ENCODE measurements at places on chromosomes 11 and 22.

- DNase-seq, result no peak
Measured at GRCh38 chr11:92894197-92894596, 75.3 kb upstream of the MTNR1B start.

- no peak for DNase-seq
Measured at GRCh38 chr11:120031612-120032600, 106.0 kb downstream of the TRIM29 start.

GRCh38 chr22:31239771-31240370, 27.8 kb downstream of the LIMK2 start:
- no peak for DNase-seq

DNA sequence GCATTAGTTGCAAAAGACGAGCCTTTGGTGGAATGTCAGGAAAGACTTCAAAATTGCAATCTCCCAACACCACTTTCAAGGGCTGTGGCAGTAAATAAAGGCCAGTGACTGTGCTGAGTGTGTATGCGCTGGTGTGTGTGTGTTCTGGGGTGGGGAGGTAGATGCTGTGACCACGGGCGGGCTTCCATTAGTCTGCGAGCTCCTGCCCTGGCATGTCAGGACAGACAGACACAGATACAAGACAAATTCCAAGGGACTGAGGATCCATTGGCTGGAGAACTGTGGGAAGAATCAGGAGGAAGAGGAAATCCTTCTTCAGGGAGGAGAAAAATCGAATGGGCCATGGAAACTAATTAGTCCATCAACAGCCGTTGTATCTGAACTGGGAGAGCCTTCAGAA, 83.6 kb downstream of the FEZ1 start:
- no peak for DNase-seq

GRCh38 chr11:74620531-74620930, 28.1 kb downstream of the POLD3 start:
- no peak for DNase-seq

DNA sequence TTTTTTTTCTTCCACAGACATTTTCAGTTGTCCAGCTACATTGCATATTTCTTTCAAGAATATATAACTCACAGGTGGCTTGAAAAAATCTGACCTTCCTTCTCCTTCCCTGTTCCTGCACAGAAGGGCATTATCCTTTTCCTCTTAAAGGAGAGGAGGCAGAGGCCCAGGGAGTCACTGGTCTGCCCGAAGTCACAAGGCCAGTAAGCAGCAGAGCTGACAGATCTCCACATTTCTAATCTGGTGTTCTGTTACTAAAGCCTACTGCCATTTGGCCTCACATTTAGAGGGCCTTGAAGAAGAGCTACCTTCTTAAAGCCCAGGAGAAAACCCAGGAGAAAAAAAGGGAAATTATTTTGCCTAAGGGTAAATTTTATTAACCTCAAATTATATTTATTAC, 12.3 kb downstream of the ENDOD1 start:
- DNase-seq, result no peak

- no peak for DNase-seq
Measured at GRCh38 chr22:18126606-18127005, 16.0 kb downstream of the TUBA8 start.

DNA sequence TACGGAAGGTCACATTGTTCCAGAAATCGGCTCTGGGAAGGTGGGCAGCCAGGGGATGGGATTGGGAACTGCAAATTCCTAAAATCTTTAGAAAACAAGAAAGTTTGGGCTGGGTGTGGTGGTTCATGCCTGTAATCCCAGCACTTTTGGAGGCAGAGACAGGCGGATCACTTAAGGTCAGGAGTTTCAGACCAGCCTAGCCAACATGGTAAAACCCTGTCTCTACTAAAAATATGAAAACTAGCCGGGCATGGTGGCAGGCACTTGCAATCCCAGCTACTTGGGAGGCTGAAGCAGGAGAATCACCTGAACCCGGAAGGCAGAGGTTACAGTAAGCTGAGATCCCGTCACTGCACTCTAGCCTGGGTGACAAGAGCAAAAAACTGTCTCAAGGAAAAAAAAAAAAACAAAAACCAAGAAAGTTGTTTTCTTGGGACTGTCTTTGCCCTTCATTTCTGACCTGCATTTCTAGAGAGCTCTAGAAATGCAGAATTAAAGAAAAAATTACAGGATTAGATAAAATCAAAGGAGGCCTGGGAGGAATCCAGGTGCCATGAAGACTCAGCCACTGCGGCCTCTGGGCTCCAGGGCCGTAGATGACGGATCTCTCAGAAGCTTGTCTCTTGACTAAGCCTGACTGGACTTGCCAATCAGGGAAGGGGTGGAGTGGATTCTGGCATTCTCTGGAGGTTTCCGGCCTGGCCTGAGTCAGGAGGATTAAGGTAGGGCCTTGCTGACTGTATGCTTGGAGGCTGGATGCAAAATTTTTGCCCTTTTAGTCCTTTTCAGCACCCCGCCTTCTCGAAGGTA, 5.3 kb upstream of the MALAT1 start:
- no peak for DNase-seq

DNA sequence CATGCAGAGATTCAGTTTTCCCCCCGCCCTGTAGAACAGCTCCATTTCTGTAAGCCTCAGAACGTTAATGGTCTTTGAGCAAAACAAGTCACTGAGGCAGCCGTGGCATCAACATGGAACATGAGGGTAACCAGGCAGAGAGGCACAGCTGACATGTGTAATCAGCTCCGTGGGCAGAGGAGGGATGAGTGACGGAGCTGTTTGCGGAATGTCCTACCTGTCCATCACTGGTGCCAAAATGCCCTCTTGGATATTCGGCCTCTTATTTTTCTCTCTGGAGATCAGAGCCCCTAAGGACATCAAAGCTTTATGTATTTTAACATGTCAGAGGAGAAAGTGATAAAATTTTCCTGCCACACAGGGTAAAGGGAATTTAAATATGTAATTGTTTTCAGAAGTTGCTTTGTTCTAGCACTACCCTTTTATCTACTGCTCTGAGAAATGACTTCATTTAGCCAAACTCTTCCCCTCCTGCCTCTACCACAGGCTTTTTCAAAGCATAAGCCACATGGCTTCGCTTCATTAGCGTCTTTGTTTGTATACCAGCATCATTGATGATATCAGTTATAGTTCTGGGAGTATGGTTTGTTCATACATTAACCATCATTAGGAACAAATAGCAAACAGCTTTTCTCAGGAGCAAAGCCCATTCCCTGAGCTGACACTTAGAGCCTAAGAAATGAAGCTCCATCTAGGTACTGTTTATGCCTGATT, 32.9 kb downstream of the C11orf71 start:
- DNase-seq, result no peak

GRCh38 chr11:64186492-64187165, 658 bp downstream of the STIP1 start:
- no peak for DNase-seq

DNA sequence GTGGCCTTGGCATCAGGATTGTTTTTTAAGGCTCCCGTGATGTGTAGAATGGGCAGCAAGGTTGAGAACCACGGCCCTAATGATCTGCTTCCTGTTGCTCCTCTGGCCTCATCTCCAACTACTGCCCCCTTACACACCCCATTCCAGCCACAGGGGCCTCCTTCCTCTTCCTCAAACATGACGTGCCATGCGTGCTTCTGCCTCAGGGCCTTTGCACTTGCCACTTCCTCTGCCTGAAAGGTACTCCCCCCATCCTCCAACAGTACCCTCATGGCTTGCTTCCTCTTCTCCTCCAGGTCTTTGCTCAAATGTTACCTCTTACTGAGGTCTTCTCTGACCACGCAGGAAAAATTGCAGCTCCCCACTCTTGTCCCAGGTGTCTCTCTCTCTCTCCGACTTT, 93.9 kb upstream of the CSNK2A3 start:
- DNase-seq, result no peak

DNA sequence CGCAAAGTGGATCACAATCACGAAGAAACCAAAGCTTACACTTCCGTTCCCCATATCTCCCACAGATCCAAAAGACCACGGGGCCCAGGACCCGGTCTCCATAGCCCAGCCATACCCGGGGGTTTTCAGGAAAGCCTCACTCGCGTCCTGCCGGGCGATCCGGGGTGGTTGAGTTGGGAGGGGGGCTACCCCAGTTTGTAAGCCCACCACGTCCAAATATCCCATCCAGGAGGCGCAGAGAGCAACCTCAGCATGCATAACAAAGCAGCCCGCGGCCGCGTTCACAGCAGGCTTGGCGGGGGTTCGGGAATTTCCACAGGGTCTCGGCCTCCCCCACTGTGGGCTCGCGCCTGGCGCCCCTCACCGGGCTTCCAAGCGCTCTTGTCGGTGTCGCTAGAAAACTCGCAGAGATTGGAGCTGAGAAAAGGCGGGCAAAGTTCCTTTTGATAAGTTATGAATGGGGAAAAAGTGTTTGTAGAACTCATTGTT, 9.5 kb downstream of the SDF2L1 start:
- peak; percentile 64 for DNase-seq

- no peak for DNase-seq
Measured at GRCh38 chr11:122304973-122305372, 189.0 kb upstream of the BLID start.

DNA sequence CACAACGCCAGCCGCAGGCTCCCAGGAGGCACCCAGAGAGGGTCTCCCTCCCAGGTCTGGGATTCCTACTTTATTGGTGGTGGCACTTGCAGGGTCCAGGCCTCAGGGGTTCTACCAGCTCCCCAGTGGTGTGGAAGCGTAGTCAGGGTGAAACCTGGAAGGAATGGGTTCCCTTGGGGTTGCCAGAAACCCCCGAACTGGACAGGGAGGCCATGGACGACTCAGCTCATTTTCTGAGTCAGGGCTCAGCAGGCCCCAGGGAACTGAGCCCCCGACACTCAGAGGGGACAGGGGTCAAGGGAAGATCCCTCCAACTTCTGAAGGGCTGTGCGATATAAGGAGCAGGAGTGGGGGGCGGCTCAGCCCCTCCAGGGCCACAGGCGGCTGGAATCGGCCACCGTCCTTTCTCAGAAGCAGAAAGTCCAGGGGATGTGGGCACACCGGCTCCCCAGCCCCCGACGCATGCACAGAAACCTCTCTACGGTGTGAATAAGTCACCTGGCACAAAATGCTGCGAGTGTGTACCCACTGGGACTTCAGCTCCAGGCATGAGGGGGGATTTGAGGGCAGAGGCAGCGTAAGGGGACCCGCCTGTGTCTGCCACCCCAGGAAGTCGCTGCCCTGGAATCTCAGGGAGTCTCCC, 25.1 kb downstream of the MRGPRG start:
- DNase-seq, result no peak

DNA sequence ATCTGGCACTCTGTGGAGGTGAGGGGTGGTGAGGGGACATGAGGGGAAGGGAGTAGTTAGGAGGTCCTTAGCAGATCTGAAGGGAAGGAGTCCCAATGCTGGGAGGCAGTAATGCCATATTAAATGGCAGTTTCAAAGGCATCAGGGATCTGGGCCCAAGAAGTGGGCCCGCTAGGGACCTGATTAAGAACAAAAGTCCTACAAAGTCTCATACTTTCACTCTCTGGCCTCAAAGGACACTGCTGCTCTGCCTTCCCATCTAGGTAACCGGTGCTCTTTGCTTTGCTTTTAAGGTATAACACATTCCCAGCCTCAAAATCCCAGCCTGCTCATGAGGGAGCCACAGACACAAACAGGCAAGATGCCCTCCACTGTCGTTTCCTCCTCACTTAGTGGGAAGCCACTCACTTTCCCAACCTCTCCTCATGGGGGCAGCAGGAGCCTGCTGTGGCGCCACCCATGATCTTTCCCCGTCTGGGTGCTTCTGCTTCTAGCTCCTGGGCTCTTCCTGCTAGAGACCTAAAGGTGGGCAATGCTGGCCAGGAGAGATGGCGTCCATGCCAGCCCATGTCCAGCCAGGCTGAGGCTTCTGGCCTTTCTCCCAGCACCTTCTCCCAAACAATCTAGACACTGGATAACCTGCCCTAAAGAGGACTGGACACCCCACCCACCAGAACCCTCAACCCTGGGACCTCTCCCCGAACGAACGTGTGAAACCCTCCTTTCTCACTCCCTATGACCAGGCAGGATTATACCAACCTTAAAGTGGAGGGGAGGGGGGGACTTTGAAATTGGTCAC, 68.3 kb downstream of the PLEKHA7 start:
- DNase-seq, result no peak

DNA sequence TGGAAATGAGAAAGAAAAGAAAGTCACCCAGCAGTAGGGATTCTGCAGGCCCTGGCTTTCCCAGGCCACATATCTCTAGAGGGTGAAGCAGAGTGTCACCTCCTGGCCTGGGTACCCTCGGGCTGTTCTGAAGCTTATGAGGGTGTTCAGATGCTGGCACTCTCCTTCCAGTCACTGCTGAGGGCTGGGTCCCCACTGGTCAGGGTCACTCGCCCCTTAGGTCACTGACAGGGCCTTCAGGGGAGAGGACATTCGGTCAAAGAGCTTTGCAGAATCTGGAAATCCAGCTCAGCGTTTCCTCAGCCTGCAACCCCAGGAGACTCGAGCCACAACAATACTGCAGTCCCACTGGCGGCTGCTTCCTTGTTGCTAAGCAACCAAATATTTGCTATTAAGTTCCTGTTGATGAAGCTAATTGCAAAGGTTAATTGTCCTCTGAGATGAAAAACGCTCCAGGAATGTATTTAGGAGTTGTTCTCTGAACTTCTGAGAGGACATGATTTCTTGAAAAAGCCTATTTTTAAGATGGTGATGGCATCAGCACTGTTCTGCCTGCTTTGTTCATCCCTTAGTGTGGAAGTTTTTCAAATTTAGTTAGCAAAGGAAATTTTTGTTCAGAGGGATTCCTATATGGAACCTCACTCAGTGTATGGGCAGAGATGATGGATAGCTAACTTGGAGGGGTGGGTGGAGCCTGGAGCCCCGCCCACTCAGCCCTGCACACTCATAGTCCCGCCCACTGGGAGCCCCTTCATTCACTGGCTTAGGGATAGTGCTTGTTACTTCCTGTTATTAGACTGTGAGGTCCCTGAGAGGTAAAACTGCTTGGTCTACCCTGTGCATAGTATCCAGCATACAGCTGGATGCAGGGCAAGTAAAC, 109.2 kb downstream of the CSNK2A3 start:
- no peak for DNase-seq

GRCh38 chr11:17650127-17650911, 69.1 kb upstream of the MYOD1 start:
- no peak for DNase-seq

GRCh38 chr11:57320719-57321387, 3.9 kb downstream of the TNKS1BP1 start:
- DNase-seq, result no peak

- DNase-seq, result no peak
Measured at GRCh38 chr11:129814244-129815014, 1.2 kb upstream of the TMEM45B start.

DNA sequence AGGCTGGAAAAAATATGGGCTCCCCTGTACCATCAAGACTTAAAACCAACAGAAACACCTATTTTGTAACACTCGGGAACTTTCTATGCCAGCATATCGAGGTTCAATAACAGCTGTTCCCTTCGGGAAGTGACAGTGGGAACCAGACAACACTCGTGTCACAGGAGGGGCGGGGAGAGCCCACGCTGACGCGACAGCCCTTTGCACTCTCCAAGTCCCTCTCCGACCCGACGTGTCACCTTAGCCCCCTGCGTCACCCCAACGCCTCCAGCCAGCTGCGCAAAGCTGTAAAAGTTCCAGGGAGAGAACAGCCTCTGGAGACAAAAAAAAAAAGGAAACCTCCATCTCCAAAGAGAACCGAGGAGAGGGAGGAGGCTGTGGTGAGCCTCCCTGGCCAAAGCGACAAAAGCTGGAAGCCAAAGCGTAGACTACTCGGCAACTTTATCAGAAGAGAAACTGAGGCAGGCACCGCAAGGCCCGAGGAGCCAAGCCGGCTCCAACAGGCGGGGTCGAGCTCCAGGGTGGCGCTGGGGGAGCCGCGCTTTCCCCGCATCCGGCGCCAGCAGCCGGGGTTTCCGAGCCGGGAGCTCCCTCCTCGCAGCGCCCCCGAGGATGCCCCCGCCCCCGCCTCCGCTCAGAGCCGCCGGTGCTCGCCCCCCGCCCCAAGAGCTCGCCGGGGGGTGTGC, 751 bp downstream of the ARFGAP3 start:
- DNase-seq, result no peak

- DNase-seq, result no peak
Measured at GRCh38 chr11:128936606-128937251, 5.9 kb downstream of the TP53AIP1 start.

Measured in SK-N-MC (cell line).